ENCODE measurements at places on chromosomes 5 and 9.

- DNase-seq: no peak
Observed at GRCh38 chr9:97752274-97752673, 55.1 kb upstream of the XPA start.

DNA sequence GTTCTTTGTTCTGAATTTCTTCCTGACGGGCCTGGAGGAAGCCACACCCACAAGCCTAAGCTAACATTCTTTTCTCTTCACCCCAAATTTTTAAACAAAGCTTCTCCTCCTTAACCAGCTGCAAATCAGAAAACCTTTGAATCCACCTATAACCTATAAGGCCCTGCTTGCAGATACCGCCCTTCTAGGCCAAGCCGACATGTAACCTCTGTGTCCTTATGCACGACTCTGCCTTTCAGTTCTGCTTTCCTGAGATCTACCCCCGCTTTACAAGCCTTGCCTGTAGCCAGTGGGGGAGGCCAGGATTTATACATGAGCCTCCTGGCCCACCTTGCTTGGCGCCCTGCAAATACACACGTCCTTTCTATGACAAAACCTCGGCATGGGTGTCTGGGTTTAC is 19.3 kb downstream of the BRD9 start:
- DNase-seq: no peak

DNA sequence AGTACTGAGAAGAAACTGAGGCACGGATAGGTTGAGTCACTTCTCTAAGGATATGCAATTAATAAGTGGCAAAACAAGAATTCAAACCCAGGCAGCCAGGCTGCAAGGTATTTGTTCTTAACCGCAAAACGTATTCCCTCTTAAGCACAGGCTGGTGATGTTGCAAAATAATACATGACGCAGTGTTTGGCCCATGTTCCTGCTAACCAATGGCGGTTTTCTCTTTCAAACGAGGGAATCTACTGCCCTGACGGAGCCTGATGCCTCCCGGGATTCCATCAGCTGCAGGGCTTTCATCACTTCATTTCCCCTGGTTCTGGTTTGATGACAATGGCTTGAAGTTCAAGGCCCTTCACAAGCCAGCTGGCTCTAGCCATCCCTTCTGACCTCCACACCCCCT is 154.8 kb downstream of the SLIT3 start:
- DNase-seq: no peak

DNA sequence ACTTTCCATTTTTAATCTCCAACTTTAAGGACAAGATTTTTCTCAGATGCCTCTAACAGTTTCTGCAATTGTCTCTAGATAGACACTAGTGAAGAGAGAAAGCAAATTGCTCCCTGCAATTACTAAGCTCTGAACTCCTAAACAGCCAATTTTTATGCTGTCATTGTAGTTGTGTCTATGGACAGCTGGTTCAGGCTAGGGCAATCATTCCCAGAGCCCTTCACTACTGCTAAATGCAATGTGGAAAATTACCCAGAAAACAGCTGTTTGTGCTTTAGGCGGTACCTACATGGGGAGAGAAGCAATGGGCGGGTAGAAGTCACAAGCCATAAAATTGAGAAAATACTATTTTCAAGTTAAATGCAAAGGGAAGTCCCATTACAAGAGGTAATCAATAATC is 211.6 kb downstream of the SPOCK1 start:
- DNase-seq: no peak

DNA sequence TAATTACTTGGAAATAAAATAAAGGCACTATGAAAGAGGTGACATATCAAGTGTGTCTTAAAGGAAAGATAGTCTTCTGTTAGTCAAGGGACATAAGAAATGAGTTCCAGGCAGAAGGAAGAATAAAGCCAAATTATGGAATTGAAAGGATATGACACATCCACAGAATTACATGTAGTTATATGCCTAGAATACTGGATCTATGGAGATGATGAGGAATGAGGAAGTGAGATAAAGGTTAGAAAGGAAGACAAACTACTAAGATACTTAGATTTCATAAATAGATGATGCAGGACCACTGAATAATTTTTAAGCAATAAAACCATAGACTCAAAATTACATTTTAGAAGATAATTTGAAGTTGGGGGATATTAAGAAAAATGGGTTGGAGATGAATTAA is 609.8 kb downstream of the PTPRD start:
- no peak for DNase-seq

- DNase-seq: no peak
Observed at GRCh38 chr9:133103987-133104505, 17.0 kb downstream of the RALGDS start.

- DNase-seq: no peak
Observed at GRCh38 chr5:116272281-116272941, 187.6 kb downstream of the COMMD10 start.

- no peak for DNase-seq
Observed at GRCh38 chr5:44637916-44638869, 170.6 kb upstream of the MRPS30 start.

DNA sequence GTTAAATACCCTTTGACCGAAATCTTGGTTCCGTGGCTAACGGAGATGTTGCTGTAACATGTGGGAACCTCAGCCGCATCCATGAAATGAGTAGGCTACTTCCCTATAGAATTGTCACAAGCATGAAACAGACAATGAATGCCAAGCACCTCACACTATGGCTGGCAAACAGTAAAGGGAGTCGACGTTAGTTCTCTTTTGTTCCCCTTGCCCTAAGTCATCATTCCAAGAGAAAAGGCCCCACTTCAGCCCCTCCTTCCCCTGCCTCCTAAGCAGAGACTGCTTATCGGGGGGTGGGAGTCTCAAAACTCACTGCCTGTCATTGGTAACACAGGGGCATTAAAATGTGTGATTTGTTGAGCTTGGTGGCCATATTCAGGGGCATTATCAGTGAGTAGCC is 159.6 kb downstream of the MAPKAP1 start:
- DNase-seq: no peak

DNA sequence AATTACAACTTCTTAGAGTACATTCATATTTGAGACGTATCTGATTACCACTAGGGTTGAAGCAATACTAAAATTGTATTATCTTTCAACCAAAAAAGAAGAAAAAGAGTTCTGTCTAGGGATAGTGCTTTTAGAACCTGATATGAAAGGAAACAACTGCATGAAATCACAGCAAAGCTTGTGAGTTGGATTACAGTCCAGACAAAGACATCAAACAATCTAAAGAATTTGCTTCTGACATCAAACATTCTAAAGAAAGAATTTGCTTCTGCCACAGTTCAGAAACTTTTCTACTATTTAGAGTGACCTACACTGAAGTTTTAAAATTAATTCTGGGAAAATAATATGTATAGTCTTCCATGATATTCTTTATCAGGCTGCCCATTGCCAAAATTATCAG is 1141.1 kb upstream of the ACO1 start:
- no peak for DNase-seq

DNA sequence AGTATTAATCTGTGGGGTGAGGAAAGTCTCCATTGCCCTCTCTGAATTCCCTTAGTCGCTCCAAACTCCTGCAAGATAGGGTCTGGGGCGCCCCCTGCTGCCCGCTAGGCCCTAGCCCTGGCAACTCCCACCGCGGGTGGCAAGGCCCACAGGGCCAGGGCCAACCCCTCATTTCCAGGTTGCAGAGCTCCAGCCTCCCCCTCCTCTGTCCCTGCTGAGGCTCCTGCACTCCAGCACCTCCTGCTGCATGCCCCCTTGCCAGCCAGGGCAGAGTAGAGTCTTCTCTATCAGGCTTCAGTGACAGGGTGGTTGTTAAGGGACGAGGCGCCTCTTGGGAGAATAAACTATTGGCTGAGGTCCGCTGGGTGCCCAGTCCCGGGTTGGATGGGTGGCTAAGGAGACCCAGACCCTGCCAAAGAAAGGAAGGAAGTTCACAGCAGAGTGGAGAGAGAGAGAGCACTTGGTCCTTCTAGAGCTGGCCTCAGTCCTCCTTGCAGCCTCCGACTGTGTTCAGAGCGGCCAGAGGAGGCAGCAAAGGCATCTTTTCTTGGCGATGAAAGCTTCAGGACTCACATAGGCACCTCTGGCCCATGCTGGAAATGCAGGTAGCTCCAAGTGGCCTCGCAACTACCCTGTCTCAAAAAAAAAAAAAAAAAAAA is 45.6 kb downstream of the SAR1B start:
- peak; percentile 53 for DNase-seq

GRCh38 chr5:5979761-5980537 is 398.4 kb downstream of the MED10 start:
- peak; percentile 23 for DNase-seq

GRCh38 chr5:80466669-80467485 is 21.0 kb upstream of the FAM151B start:
- no peak for DNase-seq

DNA sequence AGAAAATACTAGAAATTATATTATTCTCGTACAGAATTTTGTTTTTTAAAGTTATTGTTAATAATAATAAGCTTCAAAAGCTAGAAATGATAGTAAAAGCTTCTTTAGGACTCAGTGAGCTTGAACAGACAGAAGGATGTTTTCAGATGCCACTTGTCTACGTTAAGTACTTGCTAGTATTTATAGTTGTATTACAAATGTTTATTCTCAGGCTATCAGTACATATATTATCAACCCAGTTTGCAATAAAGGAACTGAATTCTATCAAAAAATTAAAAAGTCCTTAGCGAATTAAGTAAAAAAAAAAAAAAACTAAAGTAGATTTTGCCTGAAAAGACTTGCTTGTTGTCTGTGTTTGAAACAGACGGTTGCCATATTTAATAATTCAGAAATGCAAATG is 23.9 kb downstream of the HCN1 start:
- DNase-seq: no peak

- DNase-seq: no peak
Observed at GRCh38 chr9:69760278-69760610, 433 bp upstream of the PTAR1 start.

GRCh38 chr5:112996830-112997374 is 20.3 kb downstream of the DCP2 start:
- DNase-seq: no peak

DNA sequence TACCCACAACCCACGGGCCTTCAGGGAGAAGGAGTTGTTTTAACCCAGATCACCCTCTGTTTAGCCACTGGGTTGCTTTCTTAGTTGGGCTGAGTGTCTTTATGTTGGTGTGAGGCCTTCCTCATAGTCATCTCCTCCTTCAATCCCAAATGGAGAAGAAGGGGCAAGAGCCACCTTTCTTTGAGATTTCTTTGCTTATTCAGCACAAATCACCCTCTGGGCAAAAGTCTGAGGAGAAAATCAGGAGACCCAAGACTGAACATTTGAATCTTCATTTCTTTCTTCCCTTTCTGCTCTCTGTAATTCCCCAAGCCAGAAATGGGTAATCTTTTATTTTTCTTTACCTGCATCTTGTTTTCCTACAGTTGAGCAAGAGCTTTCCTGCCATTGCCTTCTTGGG is 329.0 kb downstream of the TLE4 start:
- DNase-seq: no peak

DNA sequence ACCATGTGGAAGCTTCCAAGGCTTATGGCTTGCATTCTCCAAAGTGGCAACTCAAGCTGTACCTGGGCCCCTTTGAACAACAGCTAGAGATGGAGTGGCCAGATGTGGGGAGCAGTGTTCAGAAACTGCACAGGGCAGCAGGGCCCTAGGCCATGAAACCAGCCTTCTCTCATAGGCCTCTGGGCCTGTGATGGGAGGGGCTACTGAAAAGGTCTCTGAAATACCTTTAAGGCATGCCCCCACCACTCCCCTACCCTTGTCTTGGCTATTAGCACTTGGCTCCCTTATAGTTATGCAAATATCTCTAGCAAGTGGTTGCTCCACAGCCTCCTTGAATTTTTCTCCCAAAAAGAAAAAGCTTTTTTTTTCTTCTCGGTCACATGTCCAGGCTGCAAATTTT is 1014.6 kb downstream of the DTWD2 start:
- no peak for DNase-seq

- no peak for DNase-seq
Observed at GRCh38 chr5:178398901-178399700, 166.5 kb upstream of the PHYKPL start.

GRCh38 chr5:124030043-124030491 is 518.1 kb downstream of the CSNK1G3 start:
- DNase-seq: no peak

DNA sequence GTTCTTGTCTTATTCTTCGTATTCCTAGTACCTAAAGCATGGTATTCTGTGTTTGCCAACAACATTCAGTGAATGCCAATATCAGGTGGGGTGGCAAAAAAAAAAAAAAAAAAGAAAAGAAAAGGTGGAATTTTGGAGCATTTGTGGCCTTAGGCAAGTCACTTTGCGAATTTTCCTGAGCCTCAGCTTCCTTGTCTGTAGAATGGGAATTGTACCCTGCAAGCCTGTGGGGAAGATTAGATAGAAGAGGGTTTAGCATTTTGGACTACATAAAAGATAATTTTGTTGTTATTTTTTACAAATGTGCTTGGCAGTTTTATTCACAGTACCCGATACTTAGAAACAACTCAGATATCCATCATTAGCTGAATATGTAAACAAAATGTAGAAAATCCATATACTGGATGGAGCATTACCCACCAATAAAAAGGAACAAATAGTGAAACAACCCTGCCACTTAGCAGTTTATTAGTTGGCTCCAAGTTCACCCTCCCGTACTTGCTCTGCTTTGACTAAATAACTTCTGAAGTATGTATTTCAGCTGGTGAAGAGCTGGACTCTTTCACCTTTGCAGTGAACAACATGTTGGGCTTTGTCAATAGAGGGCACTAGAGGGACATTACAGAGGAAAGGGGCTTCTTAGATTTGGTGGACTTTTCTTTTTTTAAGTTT is 13.6 kb downstream of the UBE2D2 start:
- DNase-seq: no peak

- no peak for DNase-seq
Observed at GRCh38 chr5:85108471-85108870, 723.8 kb upstream of the EDIL3 start.

DNA sequence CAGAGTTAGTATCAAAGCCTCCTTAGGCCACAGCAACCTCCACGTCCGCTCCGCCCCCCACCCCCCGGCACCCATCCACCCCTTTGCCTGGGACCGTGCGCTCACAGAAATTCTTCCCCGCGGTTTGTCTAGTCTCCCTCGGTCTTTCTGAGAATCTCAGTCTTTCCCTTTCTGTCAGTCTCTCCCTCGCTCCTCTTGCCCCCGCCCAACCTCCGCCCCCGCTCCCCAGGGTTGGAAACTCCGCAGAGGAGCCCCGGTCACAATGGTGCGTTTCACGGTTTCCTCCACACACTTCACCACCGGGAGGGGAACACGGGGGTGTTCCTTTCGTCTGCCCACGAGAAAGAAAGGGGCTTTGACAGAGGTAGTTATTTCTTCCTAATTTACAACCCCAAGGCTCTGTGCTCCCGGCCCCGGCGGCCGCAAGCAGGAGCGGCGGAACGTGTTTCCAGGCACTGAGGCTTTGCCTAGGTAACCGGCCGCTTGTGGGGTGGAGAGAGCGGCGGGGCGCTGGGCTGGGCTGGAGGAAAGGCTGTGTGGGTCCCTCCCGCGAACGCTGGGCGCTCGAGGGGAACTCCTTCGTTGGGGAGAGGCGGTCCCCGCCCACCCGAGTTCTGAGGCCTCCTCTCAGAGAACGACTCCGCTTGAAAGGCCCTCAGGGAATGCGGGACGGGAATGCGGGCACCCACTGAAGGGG is 2.1 kb downstream of the NR4A3 start:
- peak; percentile 77 for DNase-seq

All from right kidney (tissue), 9 donors.